Stomach (tissue), 19 donors: ENCODE measurements at places on chromosomes 16 and 17.

DNA sequence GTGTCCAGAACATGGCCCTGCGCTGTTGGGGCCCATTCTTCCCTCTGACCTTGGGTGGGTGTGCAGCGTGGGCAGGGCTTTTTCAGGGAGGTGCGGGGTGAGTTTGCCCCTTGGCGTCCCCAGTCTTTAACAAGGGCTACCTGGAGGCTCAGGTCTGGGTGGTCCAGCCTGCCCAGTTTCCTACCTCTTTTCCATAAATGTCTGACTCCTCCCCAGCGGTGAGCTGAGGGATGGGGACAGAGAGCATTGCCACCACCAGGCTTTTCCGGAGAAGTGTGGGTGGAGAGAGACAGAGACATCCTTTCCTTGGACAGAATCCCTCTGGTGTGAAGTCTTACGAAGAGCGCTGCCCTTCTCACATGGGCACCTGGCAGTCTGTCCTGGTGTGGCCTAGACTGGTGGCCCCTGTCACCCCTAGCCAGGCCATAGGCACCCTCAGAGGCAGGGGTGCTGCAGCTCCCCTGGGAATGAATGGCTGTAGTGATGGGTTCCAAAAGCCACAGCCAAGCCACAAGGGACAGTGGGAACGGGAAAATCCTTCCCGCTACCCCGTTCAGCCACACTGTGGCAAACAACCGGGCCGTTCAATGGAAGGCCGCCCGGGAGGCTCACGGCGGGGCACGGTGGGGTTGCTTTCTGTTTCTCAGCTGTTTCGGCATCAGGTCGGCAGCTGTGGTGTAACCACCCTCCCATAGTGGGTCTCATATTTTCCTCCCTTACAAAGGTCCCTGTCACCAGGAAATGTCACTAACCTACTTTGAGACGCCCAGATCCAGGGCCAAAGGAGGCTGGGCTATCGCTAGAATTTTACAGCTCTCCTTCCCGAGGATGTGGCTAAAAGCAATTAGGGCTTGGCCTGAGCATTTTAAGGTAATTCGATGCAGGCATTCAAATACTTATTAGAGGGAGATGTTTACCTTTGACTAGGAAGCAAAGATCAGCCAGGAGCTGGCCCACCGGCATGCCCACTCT lies 61.9 kb upstream of the GSE1 start:
- DNase-seq = no peak

DNA sequence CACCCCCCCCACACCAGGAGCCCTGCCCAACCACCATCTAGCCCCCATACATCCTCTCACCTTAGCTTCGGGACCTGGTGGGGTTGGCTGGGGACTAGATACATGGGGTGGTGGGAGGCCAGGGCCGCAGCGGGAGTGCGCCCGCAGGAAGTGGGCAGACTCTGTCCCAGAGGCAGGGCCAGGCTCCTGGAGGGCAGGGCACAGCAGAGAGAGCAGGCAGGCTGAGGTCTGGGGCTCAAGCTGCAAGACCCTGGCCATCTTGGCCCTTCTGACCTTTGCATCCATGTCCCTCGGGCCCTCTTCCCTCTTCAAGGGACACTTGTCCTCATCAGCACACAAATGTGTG lies 2.7 kb downstream of the ENKD1 start:
- no peak for DNase-seq

- no peak for DNase-seq
Measured at GRCh38 chr17:40157973-40158372, 17.6 kb downstream of the CASC3 start.

- no peak for DNase-seq
Measured at GRCh38 chr16:87703835-87704375, 61.9 kb downstream of the KLHDC4 start.

DNA sequence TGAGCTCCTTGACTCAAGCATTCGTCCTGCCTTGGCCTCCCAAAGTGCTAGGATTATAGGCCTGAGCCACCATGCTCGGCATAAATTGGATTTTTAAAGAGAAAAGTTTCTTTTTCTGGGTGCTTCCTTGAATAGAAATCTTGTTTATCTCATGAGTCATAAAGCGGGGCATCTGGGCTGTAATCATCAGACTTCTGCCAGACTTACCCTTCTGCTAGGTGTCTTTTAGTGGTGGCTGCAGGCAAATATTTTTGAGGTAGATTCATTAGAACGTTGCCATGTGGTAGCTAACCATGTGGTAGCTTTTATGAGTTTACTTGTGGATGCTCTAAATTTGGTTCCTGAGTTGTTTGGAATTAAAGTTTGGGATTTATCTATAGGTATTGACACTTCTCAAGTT lies 13.4 kb downstream of the PGS1 start:
- no peak for DNase-seq

GRCh38 chr17:1007310-1008007 lies 10.5 kb downstream of the TIMM22 start:
- DNase-seq = no peak

DNA sequence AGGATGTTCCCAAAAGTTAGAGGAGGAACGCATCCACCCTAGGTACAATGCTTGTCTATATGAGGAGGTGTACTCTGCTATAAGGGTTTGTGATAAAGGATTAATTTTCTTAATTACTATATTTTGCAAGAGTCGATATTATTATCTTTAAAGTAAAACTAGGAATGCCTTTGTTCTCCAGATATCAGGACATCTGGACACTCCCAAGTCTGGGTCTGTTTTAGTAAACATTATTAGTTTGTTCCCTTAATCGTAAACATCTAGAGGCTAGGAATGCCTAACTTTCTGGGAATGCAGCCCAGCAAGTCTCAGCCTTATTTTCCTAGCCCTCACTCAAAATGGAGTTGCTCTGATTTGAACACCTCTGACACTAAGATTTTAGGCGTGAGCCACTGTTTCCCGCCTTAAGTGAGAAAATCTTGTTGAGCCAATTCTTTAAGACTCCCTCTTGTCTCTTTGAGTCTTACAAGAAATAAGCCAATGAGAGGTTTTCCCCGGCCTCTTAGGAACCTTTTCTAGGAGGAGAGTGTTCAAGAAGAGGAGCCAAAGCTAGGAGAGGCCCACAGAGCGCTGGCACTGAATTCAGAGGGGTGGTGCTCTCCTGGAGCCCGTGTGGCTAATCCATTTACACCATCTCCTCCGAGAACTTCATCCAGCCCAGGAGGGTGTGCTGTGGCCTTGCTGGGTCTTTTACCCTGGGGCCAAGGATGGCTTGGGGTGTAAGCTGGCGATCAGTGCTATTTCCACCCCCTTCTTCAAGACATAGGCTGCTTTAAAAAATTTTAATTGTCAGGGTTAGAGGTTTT lies 40.9 kb downstream of the SMARCE1 start:
- no peak for DNase-seq

DNA sequence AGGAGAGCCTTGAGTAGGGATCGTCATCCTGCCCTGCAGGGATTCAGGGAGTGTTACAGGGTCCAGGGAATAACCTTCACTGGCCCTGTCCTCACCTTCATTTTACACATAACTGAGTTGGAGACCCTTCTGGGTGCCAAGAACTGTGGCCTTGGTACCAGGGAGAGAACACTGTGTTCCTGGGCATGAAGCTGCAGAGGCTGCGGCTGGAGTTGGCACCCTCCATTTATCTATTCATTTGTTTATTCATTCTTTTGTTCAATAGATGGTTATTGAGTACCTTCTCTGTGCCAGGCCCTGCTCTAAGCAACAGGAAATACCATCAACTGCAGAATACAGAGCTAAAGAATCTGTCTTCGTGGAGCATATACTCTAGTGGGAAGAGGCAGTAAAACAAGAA lies 6.7 kb downstream of the ABCC3 start:
- no peak for DNase-seq

DNA sequence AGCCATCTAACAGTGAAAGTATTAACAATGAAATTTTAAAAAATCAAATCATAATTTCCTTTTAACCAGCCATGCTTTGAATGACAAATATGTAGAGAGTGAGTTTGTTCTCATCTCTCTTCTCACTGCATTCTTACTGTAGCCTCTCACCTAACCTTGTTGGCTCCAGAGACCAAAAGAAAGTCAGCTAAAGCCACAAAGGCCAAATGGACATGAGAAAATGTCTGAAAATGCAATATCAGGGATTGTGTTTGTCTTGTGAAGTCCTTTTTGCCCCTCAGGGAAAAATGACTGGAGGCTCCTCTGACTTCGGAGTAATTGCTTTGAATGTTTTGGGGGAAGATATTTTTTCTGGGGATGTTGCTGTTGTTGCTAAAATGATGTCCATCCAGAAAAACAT lies 166.3 kb downstream of the SLC39A11 start:
- no peak for DNase-seq

- no peak for DNase-seq
Measured at GRCh38 chr16:53498984-53499383, 4.0 kb downstream of the AKTIP start.

GRCh38 chr16:53058441-53058840 lies 3.6 kb downstream of the CHD9 start:
- no peak for DNase-seq

- DNase-seq = peak; percentile 63
Measured at GRCh38 chr16:1159973-1160772, 7.3 kb downstream of the CACNA1H start.

DNA sequence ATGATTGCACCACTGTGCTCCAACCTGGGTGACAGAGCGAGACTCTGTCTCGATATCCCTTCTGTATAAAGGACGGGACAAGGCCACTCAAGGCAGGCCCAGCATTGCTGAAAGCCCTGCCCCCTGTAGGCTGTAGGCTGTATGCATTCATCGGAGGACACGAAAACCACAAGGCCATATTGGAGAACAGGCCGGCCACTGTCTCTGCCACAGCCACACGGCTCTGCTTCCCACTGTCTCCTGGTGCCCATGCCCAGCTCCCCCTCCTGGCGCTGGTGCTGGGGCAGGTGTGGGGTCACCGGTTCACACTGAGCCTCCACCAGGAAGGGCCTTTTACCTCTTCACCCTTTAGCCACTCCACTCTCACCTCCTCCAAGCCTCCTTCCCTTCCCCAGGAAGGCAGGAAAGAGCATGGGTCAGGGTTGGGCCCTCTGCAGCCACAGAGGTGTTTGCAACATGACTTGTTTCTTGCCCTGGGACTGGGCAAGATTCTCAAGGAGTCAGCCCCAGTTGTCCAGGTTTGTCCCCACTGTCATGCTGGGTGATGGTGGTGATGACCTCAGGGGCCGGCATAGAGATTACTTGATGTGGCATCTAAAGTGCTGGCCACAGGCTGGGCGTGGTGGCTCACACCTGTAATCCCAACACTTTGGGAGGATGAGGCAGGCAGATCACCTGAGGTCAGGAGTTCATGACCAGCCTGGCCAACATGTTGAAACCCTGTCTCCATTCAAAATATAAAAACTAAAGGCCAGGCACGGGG lies 5.3 kb upstream of the NTN3 start:
- DNase-seq = no peak

DNA sequence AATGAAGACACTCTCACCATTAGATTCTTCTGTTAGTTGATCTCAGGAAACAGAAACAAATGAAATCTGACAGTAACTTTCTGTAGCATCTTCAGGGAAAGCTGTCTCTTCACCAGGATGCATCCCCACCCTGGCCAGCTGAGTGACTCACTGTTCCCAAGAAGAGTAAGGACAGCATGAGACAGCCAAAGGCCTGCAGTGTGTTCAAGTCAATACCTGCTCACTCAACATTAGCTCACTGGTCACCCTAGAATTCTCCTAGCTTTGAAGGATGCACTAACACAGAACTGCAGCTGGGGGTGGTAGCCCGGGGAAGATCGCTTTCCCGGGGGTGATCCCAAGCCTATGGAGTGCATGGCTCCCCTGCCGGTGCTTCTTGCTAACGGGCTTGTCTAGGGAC lies 28.2 kb upstream of the CLEC18B start:
- DNase-seq = no peak

DNA sequence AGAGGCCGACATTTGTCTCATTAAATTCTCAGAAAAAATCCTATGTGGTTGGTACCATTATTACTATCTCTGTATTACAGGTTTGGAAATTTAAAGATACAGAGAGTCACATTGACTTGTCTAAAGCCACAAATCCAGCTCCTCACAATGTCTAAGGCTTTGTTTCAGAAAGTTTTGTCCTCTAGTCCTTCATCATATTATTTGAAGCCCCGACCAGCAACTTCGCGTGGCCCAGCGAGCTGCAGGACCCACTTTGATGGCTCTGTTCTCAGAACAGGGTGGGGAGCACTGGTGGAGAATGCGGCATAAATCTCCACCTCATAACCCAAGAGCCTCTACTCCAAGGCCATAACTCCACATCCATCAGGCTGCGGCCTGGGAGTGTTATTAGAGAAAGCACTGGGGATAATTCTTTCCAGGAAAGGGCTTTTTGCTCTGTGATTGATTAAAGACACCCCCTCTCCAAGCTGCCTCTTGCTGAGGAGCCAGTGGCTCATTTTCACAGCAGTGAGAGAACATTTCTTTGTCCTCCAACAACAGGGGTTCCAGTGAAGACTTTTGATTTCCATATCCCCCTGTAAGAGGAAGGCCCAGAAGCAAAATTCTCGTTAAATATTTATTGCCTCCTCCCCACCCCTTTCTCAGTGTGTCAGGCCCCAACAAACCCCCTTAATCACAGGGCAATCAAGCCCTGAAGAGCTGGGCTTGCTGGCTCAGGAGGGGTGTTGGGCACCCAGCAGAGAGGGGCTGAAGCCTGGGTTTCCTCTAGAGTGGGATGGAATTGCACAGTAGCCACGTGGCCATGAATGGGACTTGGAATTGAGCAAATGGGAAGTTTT lies 113.7 kb upstream of the CDH11 start:
- no peak for DNase-seq

DNA sequence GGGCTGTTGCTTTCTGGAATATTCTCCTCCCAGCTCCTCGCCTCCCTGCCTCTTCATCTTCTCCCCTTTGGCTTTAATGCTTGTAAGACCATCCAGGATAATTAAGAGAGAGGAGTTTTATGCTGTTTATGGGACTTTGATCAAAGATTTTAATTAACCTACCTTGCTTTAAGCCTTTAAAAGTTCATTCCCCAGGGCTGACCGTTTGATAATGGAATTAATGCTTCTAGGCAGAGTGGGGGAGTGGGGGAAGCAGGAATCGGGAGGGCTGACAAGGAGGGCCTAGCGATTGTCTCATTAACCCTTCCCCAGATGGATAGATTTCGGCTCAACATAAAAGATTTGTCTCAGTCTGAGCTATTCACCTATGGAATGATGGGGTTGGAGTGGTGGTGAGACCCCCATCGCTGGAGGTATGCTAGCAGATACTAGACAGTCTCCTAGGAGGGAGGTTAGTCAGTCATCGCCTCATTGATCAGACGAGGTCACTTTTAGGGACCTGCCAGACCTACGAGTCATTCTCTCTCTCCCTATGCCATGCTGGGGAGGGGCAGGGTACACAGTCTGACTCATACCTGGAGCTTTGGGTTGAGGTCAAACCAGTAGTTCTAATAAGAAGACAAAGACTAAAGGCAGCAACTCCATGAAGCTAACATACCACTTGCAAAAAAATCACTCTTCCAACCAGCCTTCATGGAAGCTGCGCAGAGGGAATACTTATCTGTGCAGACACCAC lies 236.6 kb upstream of the NLRP1 start:
- no peak for DNase-seq

DNA sequence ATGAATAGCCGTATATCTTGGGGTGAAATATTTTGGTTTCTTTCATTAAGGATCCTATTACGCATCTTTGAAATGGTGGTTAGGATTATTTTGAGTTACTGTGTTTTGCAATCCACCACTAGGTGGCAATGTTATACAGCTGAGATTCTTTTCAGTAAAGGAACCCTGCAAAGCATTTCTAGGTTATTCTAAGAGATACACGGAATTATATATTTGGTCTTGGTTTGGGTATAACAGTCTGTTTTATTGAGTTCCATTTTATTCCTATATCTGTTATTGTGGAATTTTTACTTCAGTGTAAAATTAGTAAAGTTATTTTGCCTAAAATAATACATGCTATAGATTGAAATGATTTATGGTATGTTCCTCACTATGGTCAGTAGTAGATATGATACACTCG lies 62.9 kb upstream of the CPHXL start:
- no peak for DNase-seq
